Small intestine (tissue), 16 donors: ENCODE measurements at places on chromosomes 4 and X.

GRCh38 chr4:1683736-1684505 is at the start of gene FAM53A:
FAM53A (minus strand) TSS chr4:1684313; CDS start chr4:1668741, 15,572 bp downstream.
- no peaks in the 10 kb centered on the region for H3K27me3 ChIP-seq
- no peaks in the 10 kb centered on the region for H3K4me1 ChIP-seq
- H3K27ac ChIP-seq: peak within 1 kb of the TSS; percentile 48
- peak; percentile 89 for DNase-seq
- peak within 1 kb of the TSS; percentile 57 for H3K4me3 ChIP-seq

DNA sequence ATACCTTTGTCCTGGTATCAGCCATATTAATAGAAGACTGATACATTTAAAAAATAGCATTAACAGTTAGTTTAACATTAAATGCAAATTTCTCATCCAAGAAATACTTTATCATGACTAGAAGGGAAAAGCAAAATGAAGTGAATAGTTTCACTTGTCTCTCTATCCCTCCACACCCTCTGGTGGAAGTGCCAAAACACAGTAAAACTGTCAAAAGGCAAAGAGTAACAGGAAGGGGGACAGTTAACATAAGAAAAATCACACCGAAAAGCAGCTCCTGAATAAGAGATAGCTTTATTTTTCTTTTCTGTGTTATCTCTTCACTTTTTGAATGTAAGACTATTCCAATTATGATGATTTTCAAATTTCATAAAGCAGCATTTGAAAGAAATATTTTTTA is 187.2 kb downstream of the FBXW7 start:
- no peak overlapping the region for H3K4me3 ChIP-seq
- no peaks in the 10 kb centered on the region for H3K27me3 ChIP-seq
- no peaks in the 10 kb centered on the region for H3K36me3 ChIP-seq

DNA sequence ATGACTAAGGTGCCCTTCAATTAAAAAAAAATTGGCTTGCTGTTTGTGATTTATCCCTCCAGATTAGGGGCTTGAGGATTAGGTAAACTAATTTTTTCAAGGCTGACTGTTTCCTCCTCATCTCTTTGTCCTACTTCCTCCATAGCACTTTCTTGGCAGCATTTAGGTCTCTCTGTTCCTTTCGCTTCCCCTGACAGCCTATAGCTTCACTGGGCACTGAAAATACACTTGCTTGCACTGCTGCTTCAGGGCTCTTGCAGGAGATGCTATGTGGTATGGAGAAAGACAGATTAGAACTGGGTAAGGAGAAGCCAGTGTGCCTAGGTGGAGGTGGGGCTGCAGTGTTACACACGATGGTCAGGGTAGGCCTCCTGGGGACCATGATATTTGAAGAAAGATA is 112.3 kb upstream of the SFRP2 start:
- no peak overlapping the region for H3K4me3 ChIP-seq
- no peaks in the 10 kb centered on the region for H3K4me1 ChIP-seq
- H3K27me3 ChIP-seq: no peaks in the 10 kb centered on the region
- DNase-seq: no peak
- no peaks in the 10 kb centered on the region for H3K36me3 ChIP-seq
- H3K27ac ChIP-seq: no peak overlapping the region

DNA sequence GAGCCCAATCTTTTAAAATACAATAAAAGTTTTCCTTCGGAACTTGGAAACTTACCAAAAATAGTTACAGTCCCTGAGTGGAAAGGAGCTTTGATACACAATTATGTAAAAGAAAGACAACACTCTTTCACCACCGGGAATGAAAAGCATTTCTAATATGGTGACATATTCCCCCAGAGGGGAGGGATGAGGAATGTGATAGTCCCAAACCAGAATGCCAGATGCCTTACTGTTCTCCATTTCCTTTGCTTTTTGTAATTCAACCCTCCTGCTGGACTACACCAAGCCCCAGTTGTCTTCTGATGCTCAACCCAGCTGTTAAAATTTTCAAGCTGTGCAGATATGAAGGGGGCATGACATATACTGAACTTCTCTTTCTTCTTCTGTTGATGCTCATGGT is 4.1 kb downstream of the PRIMPOL start:
- H3K4me1 ChIP-seq: peaks cover 6% of the 10 kb centered on the region
- H3K27ac ChIP-seq: no peak overlapping the region
- DNase-seq: no peak
- H3K4me3 ChIP-seq: no peak overlapping the region
- H3K27me3 ChIP-seq: no peaks in the 10 kb centered on the region
